ENCODE measurements at places on chromosomes 2 and 18.

- no peak for DNase-seq
Observed at GRCh38 chr18:43001821-43002220, 113.7 kb downstream of the RIT2 start.

DNA sequence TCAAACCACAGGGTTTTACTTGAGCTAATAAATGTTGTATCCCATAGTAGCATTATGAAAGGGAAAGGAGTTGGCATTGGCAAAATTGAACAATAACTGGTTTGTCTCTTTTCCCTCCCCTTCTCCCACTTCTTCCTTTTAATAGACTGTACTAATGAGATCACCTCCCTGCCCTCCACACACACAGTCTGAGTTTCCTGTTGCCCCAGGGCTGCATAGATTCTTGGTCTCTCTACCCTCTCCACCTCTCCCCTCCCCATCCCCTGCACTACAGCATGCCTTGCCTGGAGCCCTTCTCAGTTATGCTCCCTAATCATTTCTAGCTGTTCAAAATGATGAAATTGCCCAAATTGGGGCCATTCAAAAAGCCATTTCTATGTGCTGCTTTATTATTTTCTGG lies 37.2 kb upstream of the NEMP2 start:
- DNase-seq = no peak

GRCh38 chr18:7105943-7106342 lies 11.7 kb downstream of the LAMA1 start:
- DNase-seq = no peak

- DNase-seq = no peak
Observed at GRCh38 chr2:155157065-155157464, 458.6 kb downstream of the KCNJ3 start.

GRCh38 chr2:113105047-113105785 lies 22.2 kb upstream of the IL1RN start:
- peak; percentile 43 for DNase-seq

GRCh38 chr2:118750959-118751565 lies 96.4 kb downstream of the EN1 start:
- peak; percentile 61 for DNase-seq

GRCh38 chr2:174901075-174901474 lies 104.1 kb downstream of the CHN1 start:
- DNase-seq = peak; percentile 66

GRCh38 chr2:163248376-163249253 lies 410.0 kb upstream of the KCNH7 start:
- no peak for DNase-seq

DNA sequence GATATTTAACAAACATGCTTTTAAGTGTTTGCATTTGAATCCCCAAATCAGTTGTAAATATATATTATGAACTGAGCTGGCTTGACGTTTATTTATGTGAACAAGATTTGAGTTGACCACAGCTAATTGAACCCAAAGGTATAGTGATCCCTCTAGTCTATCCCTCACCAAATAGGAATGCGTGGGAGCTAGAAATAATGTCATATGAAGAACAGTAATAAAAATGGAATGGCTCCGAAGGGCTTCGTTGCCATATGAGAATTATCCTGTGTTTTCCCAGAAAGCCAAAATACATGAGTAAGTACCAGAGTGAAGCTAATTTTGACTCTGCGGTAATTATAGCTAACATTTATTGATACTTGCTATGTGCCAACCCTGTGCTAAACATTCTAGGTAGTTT lies 142.7 kb downstream of the ADCYAP1 start:
- no peak for DNase-seq

DNA sequence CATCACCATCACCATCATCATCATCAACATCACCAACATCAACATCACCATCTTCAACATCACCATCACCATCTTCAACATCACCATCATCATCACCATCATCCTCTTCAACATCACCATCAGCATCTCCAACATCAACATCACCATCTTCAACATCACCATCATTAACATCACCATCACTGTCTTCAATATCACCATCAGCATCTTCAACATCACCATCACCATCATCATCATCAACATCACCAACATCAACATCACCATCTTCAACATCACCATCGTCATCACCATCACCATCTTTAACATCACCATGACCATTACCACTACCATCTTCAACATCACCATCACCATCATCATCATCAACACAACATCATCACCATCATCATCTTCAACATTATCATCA lies 267.2 kb downstream of the SP3 start:
- no peak for DNase-seq

- DNase-seq = peak; percentile 34
Observed at GRCh38 chr2:212392043-212392442, 146.6 kb downstream of the ERBB4 start.

DNA sequence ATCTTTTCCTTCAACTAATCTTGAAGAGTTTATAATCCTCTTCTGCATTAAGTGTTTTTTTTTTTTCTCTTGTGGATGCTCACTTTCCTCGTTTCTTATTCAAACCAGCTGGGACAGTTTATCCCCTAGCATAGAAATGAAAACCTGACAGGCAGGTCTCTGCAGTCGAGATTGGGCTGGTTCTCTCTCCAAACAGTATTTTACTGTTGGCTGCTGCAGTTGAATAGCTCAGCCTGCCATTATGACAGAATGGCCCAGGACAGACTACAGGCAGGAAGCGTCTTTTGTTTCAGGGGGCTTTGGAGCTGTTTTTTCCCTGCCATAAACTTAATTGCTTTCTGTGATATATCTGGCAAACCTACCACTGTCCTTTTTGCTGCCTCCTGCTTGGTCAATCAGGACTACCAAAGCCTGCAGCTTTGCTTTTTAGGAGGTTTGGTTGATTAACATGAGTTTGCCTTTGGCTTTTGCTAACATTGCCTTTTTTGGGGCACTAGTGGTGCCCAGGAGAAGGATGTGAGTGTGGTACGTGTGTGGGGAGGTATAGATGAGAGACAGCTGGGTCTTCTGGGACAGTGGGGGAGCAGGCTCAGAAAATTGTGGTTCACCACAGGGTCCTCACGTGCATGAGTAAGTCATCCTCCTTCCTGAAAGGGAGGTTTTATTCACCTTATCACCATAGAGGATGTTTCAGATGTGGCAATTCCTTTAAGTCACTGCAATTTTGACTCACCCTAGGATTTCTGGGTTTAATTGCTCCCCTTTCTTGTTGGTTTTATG lies 128.7 kb downstream of the LYPD6B start:
- no peak for DNase-seq

- DNase-seq = no peak
Observed at GRCh38 chr2:223877721-223878410, 40.5 kb upstream of the AP1S3 start.

DNA sequence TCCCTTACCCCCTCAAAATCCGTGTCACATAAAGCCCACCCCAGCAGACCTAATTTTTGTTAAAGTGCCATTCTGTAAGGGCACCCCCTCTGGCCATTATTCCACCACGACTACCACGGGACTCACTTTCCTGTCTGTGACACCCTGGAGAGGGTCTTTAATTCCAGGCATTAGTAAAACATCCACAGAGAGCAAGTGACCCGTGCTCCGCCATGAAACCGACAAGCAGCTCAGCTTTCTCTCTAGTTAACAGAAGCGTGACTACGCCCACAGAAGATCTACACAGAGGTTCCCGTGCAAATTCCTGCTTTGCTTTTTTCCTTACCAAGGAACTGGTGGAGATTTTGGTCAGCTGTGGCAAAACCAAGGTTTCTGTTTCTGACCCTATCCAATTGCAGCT lies 4.4 kb downstream of the SIGLEC15 start:
- DNase-seq = no peak

- DNase-seq = peak; percentile 93
Observed at GRCh38 chr2:170525566-170525900, 189.6 kb upstream of the SP5 start.

DNA sequence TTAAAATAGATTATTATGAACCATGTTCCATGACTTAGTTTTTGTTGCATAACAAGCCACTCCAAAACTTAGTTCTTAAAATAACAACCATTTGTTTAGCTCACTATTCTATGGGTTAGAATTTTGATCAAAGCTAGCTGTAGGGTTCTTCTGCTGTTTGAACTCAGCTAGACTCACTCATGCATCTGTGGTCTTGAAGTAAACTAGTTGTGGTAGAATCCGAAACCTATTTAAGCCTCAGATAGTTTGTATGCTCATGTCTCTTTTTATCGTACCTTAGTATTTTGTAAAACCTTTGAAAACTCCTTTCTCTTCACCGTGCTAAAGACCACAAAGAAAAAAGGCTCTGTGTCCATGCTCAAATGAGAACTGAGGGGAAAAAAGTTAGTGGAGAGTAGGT lies 166.6 kb downstream of the XIRP2 start:
- no peak for DNase-seq

DNA sequence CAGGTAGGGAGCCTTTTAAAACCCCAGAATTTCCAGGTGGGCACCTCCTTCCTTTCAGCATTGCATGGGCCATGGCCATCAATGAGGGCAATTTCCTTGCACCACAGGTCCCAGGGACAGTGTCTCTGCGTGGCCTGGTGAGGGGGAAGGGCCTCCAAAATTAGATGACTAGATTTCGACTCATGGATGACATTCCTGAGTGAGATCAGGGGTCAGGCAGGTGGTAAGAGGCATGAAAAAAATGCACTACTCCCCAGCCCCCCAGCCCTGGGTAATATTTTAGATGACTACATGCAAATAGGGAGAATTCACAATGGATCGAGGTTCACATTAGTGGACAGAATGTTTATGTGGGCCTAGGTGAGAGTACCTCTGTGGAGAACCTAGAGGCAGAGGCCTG lies 19.0 kb upstream of the IGFBP5 start:
- peak; percentile 33 for DNase-seq

GRCh38 chr18:3872641-3873040 lies 422.7 kb downstream of the TGIF1 start:
- DNase-seq = no peak

DNA sequence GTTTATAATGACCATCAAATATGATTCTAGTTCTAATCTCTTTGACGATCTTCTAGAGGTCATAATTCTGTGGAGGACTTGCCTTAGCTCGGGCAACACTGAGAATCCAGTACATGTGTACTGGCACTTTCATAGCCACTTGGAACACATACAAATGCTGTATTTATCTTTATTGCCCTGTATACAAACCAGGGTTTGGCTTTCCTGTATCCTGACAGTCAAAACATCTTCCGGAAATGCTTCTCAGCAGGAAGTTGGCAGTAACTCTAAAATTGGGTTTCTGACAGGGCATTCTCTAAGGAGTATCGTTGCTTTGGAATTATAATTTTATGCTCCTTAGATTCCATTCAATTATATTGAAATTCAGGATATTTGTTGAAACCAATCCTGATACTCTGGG lies 643.6 kb downstream of the NRXN1 start:
- no peak for DNase-seq

- no peak for DNase-seq
Observed at GRCh38 chr2:236259371-236259770, 4.8 kb downstream of the ASB18 start.

DNA sequence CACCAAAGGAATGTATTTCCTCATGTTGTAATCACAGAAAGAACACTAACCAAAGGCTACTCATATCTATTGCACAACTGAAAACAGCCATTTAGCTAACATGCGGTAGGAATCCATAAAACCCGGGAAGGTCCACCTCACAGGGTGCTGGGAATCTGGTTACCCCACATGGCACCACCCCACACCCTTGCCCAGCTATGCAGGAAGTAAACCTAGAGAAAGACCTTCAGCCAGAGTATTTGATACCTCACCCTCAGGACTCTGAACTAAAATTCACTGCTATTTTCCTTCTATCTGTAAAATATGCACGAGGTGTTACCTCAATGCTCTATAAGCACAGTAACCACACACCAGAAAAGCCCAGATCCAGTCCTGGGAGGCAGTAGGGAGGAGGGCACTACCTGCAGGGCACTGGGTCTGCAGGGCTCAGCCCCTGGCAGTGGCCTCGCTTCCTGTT lies 45.8 kb downstream of the PTPN2 start:
- peak; percentile 86 for DNase-seq

DNA sequence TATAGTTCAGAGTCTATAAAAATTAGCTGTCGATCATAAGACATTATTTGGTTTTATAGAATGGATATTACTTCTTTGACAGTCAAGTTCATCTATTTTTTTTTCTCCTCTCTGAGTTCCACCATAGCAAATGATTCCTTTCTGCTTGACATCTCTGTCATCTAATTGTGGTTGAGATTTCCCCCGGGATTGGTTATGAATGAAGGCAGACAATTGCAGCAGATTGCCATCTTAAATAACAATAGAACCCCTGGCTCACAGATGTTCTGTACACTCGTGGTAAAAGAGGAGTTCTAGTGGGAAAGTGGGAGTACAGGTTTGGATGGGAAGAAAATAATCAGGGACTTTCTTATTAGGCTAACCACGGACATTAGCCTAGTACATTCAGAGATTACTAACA lies 292.1 kb upstream of the NRXN1 start:
- DNase-seq = no peak

DNA sequence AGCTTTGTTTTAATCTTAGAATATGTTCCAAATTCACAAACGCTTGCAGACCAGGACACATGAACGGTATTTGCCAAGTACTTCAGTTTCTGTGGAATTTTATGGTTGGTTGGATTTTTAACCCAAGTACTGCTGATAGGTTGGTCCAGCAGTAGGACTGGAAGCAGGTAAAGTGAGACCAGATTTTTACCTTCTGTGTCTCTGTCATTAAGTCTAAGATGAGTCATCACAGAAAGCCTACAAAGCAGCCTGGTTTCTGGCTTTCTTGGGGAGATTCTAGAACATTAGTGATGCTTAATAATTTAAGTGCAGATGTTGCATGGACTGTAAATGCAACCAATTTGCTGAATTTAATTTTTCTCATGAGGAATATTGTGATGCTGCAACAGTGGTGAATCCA lies 100.5 kb downstream of the SCG2 start:
- DNase-seq = no peak
